ENCODE measurements at places on chromosomes 2 and 18.

DNA sequence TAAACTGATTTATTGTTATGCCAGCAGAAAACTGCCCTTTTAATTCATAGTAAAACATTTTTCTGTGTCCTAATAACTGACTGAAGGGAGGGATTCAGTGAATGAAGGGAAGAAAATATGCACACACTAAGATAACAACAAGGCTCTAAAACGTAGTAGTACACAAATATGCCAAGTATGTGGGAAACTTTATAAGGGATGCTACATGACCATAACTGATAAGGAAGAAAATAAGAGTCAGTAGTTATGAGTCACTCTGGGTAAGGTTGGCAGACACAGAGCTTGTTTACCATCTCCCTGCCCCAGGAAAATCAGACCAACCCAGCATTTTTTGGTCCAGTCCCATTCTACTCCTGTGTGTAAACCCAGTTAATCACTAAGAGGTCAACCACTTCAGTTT, 124.2 kb downstream of the RPRM start:
- DNase-seq: no peak

DNA sequence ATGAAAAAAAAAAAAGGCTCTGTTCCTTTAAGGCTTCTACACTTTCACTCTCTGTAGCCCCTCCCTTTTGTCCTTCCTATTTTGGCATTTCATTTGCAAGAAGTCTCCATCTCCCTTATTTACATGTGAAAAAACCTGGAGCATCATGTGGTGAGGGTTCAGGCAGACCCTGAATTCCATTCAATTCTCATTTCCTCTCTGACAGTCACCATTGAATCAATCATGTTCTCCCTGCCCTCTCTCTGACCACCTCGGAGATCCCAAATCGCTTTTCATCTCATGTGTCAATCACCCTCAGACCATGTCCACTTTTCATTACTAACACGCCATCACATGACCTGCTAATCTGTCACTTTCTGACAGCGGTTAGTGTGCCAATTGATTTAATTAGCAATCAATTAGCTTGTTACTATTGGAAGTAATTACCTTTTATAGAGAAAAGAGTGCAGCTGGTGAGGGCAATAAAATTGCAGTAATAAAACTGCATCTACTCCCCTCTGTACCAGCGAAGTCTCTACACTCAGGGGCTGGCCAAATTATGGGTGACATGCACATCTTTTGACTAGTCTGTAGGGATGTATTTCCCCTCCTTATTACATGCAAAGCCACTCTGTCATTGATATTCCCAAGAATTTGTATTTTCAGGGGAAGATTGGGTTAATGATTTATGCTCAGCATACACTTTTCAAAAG, 317.4 kb downstream of the EN1 start:
- no peak for DNase-seq

DNA sequence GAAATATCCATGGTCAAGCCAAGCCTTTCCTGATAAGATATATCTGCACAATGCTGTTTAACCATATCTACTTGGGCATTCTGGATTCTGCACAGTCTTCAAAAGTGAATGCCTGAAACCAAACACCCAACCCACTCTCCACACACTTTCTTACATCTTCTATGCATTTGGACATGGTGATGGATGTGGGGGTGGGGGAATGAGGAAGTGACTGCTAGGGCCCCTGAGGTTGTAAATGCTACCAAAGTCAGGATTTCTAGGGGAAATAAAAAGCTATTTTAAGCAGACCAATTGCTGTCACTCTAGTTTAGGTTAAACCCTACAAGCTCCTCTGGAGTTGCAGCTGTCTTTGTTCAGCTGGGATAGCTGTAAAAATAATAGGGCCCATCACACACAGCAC, 26.7 kb upstream of the TGFA start:
- DNase-seq: no peak

DNA sequence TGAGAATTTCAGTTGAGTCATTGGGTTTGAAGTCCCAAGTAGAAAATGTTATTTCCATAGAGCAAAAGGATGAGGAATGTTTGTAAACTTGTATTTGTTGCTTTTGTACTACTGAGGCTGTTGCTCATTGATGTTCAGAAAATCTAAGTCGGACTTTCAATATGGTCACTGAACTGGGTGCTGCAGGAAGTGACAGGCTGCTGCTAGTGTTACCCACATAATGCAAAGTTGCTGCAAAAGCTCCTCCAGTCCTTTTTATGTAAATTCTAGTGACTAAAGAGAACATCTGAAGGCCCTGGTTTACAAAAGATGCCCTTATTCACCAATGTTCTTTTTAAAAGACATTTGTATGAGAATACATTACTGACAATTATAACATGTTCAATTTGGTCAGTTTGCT, 131.1 kb upstream of the FAM98A start:
- no peak for DNase-seq

DNA sequence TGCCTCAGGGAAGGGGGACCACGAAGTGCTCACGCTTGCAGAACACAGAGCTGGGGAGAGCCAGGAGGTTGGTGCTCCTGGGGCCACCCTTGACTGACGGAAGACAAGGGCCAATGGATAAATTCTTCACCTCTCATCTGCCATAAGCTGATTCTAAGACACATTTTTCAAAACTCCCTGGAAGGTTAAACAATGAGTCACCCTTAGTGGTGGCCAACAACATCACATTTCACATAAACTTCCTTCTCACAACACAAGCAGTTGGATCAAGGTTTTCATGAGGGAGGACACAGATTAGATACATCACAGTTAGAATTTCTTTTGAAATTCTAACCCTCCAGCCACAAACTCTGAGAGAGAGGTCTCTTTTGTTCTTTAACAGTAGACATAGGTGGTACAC, 713.6 kb upstream of the POU3F3 start:
- no peak for DNase-seq

DNA sequence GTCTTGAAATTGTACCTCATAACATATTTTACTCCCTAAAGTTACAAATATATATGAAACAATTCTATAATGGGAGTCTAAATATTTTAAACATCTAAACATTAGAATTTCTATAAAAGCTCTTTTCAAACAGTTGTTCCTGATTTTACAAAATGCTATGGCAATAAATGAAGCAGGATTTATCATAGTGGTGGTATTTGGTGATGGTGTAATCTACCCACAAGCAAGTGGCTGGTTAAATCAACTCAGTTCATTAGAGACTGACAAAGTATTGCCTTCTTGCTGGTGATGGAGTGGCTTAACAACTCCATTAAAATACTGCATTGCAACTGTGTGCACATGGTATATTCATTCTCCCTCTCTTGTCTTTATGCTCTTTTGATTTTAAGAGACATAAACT, 138.9 kb downstream of the PMAIP1 start:
- no peak for DNase-seq

GRCh38 chr18:44723411-44723810, 42.7 kb downstream of the SETBP1 start:
- no peak for DNase-seq

GRCh38 chr2:31710121-31710520, 129.4 kb upstream of the SRD5A2 start:
- DNase-seq: no peak

- DNase-seq: no peak
Observed at GRCh38 chr2:72788756-72789155, 37.1 kb downstream of the EXOC6B start.

GRCh38 chr2:214277880-214278279, 133.0 kb upstream of the VWC2L start:
- no peak for DNase-seq

GRCh38 chr2:187574969-187575750, 20.9 kb upstream of the TFPI start:
- DNase-seq: no peak

GRCh38 chr2:219440388-219441256, 6.0 kb downstream of the SPEG start:
- no peak for DNase-seq

GRCh38 chr2:42886921-42887320, 94.5 kb upstream of the HAAO start:
- DNase-seq: no peak

- peak; percentile 94 for DNase-seq
Observed at GRCh38 chr18:158128-159036, at the start of gene USP14. USP14 (plus strand) TSS chr18:158557; CDS start chr18:158699, 142 bp downstream.

- DNase-seq: no peak
Observed at GRCh38 chr18:32730068-32730467, 42.8 kb downstream of the KLHL14 start.

GRCh38 chr2:181264001-181264400, 193.2 kb upstream of the ITGA4 start:
- no peak for DNase-seq

DNA sequence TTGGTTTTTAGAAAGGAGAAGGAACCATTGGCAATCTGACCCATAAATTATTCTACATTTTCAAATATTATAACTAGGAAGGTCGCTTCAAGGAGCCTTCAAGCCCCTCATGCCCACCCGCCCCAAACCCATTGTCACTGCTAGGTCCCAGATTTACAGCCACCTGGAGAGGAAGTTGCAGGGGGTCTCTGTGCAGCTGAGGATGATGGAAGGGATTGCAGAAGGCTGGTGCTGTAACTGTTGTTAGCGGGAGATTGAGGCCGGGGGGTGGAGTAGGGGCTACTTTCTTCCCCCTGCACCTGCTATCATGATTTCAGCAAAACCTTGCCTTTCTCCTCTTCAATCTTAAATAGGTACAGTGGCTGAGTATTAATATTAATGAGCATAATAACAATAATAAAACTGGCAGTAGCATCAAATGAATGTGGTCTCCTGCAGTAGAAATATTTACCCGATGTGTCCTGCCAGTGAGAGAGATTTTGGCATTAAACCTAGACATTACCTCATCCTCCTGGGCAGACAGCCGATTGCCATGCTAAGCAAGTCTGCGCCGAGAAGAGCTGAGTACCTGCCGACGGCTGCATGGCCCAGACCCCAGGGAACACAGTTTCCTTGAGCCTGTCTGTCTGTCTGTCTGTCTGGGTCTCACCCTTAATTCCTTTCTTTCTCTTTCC, 225.4 kb downstream of the FAM210A start:
- DNase-seq: no peak

- no peak for DNase-seq
Observed at GRCh38 chr2:11286749-11287148, 57.7 kb downstream of the ROCK2 start.

- DNase-seq: no peak
Observed at GRCh38 chr2:127683757-127684156, 8.4 kb upstream of the LIMS2 start.

- DNase-seq: no peak
Observed at GRCh38 chr2:196846295-196846694, 37.1 kb upstream of the C2orf66 start.

DNA sequence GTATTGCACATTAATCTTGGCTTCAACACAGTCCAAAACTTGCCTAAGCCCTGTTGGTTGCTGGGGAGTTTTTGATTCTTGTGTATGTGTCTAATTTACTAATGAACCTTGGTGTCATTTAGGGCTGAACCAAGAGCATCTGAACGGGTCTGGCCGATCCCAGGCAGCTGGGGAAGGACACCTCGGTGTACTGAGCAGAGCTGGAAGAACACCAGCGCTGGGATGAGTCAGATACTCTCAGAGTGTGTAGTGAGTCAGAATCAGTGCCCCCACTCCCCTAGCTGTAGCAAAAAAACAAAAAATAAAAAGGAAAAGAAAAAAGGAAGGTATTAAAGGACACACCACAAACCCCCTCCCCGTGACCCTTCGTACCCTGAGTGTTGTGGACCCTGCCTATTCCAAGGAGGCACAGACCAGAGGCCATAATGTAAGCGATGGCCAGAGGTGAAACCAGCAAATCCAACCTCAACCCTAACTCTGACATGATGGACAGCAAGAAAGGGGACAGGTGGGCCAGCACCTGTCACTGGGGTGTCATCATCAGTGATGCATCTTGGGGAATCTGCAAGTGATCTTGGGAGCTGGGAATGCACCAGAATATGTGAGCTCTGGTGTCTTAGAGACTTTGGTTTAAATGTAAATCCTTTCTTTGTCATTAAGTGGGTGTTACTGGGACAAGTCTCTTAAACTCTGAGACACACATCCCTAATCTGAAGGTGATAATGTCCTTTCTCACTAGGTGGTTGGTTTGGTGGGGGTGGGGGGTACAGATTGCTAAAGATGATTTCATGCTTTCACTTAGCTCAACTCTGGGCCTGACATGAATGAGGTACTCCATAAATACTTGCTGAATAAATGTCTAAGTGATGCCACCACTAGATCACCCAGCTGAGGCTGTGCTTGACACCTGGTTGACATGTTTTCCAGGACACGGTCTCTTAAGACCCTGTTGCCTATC, 34.2 kb upstream of the NCOA1 start:
- DNase-seq: no peak
